CD4-positive, alpha-beta T cell treated with Interleukin-17A for 1 hour (primary cell): ENCODE measurements at places on chromosomes 11 and 22.

GRCh38 chr11:127003260-127003981 is 2.9 kb upstream of the KIRREL3 start:
- DNase-seq, result no peak

DNA sequence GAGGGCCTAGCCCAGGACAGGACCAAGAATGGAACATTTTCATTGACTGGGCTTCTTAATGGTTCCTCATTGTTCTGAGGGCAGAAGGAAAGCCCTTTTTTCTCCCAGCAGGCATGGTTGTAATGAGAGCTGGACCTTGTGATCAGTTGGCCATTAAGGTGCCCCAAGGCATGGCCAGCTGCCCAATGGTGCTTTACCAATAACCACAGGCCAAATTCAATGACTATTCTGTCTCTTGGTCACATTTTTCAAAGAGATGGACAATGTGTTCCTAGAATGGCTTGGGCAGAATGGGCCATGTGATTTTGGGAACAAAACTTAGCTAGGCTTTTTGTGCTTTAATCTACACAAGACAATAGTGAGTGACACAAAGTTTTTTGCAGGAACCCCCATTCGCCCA is 7.3 kb downstream of the NAV2 start:
- no peak for DNase-seq

DNA sequence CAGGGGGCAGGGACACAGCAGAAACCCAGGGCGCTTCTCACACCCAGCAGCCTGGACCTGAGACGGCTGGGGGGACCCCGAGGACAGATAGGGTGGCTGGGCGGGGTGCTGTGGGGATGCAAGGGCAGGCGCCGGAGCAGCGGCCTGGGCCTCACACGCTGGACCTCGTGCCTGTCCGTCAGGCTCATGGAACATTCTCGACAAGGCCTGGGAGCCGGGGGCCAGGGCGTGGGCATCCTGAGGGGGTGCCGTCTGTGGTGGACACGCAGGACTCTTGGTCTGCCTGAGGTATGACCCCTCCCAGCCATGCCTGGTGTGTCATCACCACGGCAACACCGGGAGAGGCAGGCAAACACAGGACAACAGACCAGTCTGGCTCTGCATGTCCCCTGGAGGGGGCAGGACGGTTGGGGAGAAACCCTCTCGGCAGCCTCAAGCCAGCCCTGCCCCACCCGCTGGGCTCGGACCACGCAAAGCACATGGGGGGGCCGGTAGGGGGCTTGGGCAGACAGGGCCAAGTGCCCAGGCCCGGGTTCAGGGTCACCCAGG is 21.4 kb downstream of the MRPL23 start:
- no peak for DNase-seq

DNA sequence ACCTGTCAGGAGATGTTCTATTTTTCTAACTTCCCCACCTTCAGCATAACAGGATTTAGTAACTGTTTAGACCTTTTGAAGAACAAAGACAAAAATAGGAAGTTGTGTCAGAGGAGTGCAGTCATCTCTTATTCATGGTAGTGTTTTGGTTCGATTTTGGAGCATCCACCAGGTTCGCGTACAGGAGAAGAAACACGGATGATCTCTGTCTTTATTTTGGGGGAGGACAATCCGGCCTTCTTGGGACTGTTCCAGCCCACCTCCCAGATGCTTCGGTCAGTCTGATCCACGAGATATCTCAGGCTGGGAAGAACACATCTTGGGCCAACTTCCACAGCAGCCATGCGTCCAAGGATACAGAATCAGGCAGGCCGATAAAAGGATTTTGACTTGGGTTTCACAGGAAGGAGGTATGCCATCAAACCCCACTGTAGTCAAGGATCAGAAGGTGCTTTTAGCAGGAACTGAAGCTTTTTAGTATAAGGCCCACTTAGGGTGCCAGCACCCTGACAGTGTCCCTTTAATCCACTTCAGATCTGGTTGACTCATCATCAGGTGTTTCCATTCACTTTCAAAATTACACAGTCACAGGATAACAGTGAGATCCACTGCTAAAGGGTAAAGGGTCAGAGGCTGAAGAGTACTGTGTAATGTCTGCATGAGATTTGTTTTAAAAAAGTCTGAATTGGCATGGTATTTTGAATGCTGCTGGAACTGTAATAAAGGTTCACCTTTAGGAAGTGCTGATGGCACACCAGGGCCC is 16.5 kb downstream of the PATZ1 start:
- no peak for DNase-seq

- no peak for DNase-seq
Observed at GRCh38 chr11:27250867-27251665, 111.9 kb downstream of the CCDC34 start.

- no peak for DNase-seq
Observed at GRCh38 chr11:118763041-118763440, 27.9 kb downstream of the DDX6 start.

- no peak for DNase-seq
Observed at GRCh38 chr22:29375398-29376076, 12.8 kb downstream of the AP1B1 start.

- no peak for DNase-seq
Observed at GRCh38 chr11:71355281-71355680, 92.9 kb downstream of the DHCR7 start.

DNA sequence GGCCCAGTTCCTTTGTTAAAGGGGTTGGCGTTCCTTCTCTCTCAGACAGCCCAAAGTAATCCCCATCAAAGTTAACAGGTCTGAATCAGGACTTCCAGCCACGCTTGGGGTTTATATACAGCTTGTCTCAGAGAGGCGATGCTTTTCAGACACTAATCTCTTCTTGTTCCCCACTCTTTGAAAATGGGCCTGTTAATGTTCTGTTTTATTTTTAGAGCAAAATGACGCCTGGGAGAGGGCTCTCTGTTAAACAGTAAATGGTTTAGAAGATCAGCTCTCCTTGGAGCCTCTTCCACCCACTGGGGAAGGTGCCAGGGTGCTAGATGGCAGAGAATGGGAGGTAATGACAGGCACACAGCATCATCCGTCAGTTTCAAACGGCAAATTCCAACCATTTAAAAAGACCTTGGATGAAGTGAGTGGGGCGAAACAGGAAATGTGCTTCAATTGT is 235.9 kb upstream of the NARS2 start:
- no peak for DNase-seq

GRCh38 chr11:27842290-27842689 is 142.0 kb upstream of the BDNF start:
- DNase-seq, result no peak

DNA sequence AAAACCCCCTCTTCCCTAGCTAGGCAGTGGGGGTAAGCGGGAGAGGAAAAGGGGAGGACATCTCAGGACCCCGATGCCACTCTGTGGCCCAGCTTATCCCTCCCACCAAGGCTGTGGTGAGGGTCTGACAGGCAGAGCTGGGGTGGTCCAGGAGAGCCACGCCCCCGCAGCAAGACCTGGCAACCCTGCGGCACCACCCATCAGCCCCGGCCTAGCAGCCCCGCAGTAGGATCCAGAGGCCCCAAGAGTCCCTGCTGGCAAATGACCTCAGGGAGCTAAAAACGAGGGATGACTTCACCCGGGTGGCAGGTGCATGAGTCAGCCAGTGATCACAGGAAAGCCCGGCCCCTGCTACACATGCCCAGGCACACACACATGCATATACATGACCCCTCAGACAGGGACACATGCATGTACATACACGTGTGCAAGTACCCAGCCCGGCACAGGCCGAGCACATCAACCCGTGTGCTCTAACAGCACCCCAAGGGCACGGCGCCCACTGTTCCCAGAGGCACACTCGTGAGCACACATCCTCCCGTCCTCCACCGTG is 32.3 kb downstream of the ARVCF start:
- no peak for DNase-seq

- DNase-seq, result no peak
Observed at GRCh38 chr11:111173221-111173620, 72.3 kb upstream of the POU2AF2 start.

DNA sequence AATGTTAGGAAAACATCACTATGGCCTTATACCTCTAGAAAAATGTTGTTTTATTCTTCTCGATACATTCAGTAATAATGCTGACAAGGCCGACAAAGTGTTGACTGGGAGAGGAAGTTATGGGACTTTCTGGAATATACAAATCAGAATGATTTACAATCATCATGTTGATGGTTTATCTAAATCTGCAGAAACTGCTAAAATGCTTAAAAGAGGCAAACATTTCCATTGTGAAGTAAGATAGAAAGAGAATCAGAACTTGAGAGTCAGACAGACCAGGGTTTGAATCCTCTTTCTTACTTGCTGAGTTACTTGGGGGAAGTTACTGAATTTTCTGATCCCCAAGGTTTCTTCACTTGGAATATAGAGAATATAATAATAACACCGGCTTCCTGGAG is 89.4 kb downstream of the CD44 start:
- no peak for DNase-seq

DNA sequence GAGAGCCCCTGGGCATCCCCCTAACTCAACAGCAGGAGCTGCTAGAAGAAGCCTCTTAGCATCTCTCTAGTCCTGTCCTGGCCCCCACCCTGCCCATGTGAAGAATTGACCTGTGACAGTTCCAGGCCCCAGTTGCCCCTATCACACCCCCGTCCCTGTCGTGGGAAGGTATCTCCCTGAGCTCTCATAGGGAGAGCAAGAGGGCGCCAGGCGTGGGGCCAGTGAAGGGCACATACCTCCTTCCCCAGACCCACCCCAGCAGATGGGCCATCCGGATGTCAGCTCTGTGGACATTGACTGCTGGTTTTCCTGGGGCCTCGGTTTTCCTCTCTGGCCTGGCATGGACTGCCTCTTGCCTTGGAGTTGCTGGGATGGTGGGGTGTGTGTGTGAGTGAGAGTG is 29.5 kb downstream of the CD82 start:
- no peak for DNase-seq

GRCh38 chr22:42885446-42885845 is 28.4 kb upstream of the ARFGAP3 start:
- no peak for DNase-seq

- DNase-seq, result no peak
Observed at GRCh38 chr11:27754035-27755017, 54.1 kb upstream of the BDNF start.

- DNase-seq, result no peak
Observed at GRCh38 chr22:35343664-35344550, 37.0 kb upstream of the HMOX1 start.

DNA sequence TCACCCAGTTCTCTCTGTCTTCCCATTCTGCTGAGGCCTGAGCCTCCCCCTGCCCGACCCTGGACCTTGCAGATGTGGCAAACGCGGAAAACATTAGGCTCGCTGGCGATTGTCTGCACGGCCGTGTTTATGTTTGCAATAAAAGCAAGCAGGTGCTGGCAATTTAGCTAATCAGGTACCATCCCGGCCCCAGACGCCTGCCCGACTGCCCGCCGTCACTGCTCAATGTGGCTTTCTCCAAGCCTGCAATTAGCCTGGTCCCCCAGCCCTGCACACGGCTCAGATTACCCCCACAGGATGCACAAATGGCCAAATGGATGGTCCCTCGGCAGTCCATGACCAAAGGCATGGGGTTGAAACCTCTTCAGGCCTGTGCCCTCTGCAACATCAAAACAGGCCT is 259.7 kb downstream of the MN1 start:
- no peak for DNase-seq

DNA sequence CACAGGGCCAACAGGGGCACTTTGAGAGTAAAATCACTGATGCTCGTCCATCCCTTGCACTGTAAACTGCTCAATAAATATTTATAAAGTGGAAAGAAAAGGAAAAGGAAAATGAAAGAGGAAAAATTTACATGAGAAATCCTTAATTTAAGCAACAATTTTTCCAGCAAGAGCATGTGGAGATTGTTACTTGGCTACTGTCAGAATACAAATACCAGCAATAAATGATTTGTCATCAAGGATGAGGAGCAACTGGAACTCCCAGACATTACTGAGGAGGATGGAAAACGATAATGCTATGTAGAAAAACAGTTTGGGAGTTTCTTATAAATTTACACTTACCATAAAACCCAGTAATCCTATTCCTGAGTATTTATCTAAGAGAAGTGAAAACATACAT is 123.0 kb downstream of the SGSM3 start:
- no peak for DNase-seq

DNA sequence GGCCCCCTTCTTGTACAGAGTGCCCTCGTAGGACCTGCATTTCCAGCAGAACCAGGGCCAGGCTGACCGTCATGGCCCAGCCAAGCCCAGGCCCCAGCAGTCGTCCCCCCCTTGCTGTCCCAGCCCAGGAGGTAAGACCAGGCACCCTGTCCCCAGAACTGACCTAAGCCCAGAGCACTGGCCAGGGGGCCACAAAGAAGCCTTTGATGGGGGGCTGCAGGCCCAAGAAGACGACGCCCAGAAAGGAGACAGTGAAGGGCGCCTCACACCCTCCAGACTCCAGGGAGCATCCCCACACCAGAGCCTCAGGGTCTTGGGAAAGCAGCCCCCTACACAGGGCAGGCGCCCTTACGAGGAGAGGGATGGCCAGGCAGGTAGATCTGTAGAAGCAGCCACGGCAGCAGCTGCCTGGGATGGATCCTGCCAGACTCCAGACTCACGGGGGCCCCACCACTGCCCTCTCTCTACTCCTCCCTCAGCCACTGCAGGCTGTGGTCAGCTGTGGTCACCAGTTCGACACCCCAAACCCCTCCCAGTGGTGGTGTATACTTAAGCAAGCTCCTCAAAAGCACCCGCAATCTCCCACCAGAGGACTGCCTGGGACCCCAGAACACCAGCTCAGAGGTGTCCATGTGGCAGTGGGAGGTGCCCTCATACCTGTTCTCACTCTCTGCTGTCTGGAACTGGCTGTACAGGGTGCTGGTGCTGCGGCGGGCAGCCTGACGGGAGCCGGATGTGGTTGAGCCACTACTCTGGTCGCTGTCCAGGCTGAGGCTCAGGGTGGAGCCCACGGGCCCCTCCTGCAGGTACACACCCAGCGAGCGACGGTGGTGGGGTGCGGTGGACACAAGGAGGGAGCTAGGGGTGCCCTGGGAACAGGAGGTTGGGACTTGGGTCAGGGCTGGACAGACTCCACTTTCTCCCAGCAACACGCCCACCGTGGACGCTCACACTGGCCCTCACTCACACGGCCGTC is 27.0 kb downstream of the SBF1 start:
- no peak for DNase-seq
